ENCODE measurements at places on chromosomes 11 and 22.

- DNase-seq = no peak
Measured at GRCh38 chr11:16009021-16009420, 347.3 kb downstream of the SOX6 start.

- DNase-seq = no peak
Measured at GRCh38 chr22:32558681-32559355, 84.2 kb downstream of the FBXO7 start.

DNA sequence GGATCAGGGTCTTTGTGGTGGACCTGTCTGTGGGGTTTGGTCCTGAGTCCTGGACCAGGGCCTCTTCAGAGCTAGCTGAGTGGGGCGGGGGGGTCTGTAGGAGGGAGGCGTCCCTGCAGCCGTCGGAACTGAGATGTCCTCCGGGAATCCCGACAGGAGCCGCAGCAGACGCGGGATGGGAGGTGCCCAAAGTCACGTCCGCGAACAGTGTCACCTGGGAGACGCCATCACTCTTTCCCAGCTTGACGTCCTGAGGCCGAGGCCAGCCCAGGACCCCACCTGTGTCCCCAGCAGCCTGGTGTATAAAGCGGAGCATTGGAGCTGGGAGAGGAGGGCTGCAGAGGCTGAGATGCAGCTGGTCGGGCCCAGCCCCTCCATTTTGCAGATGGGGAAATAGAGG, 1234.7 kb downstream of the BRD1 start:
- DNase-seq = no peak

GRCh38 chr22:35852076-35852475, 134.4 kb downstream of the APOL5 start:
- DNase-seq = no peak

GRCh38 chr11:256952-257737, 20.4 kb downstream of the PSMD13 start:
- no peak for DNase-seq

GRCh38 chr22:30444632-30445437, 19.3 kb downstream of the MTFP1 start:
- DNase-seq = no peak

- no peak for DNase-seq
Measured at GRCh38 chr11:70672991-70673653, 274.8 kb downstream of the CTTN start.

DNA sequence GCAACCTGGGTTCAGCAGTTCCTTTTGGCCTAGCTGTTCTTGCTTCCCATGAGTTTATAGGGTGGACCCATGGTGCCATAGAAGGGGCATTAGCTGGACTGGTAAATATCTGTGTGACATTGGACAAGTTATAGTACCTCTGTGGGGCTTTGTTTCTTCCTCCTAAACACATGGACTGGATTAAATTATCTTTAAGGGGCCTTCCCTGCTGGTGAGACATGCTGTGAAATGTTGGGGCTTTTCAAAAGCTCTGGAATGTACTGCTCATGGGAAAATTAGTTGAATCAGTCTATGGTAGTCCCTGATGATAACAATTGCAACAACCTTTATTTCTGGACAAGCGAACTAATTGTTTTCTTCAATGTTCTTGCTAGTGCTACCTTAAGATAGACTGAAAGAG, 276.2 kb downstream of the BLID start:
- no peak for DNase-seq

- no peak for DNase-seq
Measured at GRCh38 chr11:48093795-48094642, 113.7 kb downstream of the PTPRJ start.

DNA sequence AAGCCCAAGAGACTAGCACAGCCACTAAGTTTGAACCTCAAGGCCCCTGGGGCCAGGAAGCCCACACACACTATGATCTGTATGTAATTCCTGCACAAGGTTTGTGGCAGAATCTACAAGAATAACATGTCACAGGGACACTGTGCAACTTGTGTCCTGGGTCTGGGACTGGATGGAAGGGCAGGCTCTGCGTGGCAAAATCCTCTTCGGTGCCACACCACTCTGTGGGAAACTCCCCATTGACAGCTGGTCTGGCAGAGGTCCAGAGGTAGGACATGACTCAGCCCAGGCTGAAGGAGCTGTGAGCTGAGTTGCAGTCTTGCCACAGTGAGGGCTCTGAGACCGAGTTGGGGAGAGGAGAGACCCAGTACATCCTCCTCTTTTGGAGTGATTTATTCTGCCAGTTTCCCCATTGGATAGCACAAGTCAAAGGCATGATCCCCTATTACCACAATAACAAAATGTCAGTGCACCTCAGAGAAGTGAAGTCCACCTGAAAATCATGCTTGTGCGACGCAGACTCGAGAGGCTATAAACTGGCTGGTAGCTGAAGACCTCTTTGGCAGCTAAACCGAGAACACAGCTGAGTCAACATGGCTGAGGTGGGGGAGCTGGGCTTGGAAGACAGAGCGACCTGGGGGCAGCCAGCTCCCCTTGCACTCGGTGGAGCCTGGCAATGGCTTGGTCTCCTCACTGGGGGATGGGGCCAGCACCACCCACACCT, 23.3 kb upstream of the SERPIND1 start:
- peak; percentile 12 for DNase-seq
